Pulmonary artery endothelial cell (primary cell): ENCODE measurements at places on chromosomes 11 and 22.

DNA sequence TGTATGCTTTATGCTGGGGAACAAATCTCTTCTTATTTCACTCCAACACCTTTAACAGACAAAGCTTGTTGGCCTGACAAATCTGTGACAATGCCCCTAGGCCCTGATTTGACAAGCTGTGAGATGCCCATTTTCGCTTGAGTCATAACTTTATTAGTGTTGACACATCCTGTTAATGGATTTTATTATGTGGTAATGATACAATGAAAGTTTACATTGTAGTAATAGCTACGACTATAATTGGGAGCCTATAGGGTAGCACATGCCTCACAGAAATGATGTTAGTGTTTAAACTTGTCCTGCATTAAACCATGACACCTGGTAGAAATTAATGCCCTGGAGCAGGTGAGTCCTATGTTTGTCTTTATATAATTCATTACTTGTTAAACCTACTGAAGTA is 3.3 kb upstream of the MMP10 start:
- DNase-seq = no peak

DNA sequence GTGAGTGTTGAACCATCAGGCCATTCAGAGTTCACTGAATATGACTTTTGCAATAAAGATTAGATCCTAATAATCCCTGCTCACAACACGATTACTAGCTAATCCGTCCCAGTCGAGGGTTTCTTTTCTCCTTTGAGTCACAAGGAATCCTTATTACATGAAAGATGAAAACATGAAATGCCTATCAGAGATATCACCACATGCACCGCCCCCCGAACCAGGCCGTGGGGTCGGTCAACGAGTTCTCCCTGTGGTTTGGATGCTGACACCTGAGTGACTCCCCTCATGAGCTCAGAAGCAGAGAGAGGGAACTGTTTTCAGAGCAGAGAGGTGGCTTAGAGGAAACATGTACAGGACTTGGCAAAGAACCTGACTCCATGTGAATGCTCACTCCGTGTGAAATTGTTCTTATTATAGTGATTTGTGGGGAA is 263.3 kb downstream of the ETS1 start:
- no peak for DNase-seq

DNA sequence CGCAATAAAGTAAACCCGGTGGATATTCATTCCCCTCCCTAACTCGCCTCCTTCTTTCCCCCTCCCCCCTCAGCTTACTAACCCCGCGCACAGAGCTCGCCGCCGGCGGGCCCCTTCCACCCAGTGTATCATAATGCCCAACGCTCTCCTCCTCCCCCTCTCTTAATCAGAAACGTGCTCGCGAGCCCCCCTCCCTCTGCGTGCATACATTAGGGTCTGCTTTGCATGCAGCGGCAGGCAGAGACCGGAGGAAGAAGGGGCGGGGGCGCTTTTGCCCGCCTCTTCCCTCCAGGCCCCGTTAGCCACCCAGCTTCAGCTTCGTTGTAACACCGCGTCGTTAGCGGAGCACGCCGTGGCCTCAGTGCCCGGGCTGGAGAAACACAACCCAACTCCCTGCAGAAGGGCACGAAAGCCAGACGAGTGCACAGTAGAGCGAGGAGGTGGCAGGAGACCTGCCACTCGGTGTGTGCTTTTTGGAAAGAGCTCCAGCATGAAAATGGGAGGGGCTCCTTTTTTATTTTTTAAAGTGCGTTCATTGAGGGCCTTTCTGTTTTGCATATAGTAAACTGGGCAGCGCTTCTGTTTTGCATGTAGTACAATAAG is 901 bp upstream of the KMT2A start:
- DNase-seq = no peak

DNA sequence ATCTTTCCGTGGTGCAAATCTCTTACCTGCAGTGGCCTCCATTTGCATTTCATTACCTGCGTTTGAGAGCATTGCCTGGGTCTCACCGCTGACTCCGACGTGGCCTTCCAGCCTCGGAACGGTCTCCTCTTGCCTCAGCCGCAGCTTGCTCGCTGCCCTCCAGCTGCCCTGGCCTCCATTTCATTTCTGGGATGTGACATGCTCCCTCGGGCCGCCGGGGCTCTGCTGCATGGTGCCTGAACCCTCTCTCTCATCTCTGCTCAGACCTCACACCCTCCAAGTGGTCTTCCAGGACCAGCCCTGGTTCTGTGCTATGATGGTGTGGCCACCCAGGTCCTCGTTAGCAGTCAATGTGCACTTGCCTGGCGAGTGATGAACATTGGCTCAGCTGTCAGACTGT is 229.2 kb downstream of the TBC1D22A start:
- DNase-seq = no peak

- DNase-seq = no peak
Observed at GRCh38 chr22:40029189-40029890, 34.6 kb downstream of the FAM83F start.

- DNase-seq = no peak
Observed at GRCh38 chr22:20027966-20028854, 7.3 kb downstream of the TANGO2 start.

- no peak for DNase-seq
Observed at GRCh38 chr22:37330200-37331033, 48.1 kb downstream of the CYTH4 start.

DNA sequence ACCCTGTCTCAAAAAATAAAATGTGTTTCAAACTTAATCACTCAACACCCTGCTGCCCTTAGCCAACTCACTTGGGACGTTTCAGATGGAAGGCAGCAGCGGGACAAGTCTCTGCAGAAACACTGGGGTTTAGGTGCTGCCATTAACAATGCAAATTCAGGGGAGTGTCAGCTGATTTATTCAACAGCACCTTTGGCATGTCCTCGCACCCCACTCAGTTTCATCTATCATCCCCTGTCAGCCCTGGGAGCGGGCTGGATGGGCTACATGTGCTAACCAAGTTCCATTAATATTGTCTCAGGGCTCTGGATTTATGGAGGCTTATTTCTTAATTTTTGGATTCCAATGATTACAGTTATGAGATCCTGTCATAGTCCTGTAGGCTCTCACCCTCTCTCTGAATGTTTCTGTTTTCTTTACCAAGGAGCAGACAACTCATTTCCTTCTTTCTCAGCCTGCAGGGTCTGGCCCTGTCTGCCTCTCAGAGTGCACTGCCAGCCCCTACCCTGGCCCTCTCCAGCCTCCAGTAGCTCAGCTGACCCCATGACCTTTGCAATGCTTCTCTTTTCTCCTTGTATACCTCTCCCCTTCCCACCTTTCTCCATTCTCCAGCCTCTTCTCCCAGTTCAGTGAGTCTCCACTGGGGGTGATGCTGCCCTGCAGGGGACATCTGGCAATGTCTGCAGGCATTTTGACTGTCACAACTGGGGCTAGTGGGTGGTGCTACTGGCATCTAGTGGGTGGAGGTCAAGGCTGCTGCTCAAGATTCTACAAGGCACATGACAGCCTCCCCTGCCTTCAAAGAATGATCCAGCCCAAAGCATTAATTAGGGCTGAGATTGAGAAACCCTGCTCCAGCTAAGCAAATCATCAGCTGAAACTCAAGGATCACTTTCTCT is 79.0 kb downstream of the APIP start:
- DNase-seq = no peak

DNA sequence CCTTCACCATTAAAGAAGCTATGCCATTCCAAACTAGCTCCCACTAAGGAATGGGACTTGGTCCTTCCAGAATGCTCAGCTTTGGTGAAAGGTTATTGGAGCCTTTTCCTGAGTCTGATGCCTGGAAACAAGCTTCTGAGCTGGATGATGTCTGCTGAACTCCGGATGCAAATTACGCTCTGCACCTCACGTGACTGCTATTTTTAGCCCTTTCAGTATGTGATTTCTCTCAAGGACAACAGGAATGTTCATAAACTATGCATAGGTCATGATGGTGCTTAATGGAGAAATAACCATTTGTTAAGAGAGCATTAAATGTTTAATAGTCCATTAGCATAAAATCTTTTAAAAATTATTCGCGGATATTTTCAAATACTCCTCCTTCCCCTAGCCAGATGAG is 631.4 kb upstream of the KIRREL3 start:
- no peak for DNase-seq

DNA sequence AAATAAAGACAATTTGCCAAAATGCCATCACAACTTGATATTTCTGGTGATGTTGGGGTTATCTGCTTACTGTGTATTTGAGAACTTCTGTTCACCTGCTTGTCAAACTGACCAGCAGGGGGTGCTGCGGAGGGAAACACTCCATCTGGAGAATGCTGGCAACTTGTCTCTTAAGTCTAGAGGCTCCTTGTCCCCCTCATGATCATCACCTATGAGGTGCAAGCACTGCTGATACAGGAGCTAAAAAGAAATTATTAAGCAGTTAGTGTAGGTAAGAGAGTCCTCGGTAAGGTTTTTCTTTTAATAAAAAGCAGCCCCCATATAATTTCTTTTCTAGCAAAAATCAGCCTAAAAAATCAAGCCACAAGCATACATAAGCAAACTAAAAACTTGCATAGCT is 32.7 kb upstream of the GLYATL1B start:
- peak; percentile 1 for DNase-seq

GRCh38 chr22:29090039-29090438 is 17.2 kb downstream of the KREMEN1 start:
- no peak for DNase-seq

DNA sequence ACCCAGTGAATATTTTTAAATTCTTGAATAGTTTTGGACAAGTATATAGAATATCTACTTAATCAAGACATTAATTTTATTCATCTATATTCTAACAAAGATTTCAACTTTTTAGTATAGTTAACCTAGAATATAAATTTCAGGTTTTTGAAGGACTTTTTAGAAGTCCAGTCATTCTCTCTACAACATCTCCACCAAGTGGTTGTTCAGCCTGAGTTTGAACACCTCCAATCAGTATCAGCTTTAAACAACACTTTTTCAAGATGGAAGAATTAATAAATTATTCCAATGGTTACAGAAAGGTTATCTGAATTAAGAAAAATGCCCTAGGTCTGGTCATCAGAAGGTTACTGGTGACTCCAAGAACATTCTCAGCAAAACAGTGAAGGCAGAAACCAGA is 31.8 kb downstream of the EIF3M start:
- DNase-seq = no peak

DNA sequence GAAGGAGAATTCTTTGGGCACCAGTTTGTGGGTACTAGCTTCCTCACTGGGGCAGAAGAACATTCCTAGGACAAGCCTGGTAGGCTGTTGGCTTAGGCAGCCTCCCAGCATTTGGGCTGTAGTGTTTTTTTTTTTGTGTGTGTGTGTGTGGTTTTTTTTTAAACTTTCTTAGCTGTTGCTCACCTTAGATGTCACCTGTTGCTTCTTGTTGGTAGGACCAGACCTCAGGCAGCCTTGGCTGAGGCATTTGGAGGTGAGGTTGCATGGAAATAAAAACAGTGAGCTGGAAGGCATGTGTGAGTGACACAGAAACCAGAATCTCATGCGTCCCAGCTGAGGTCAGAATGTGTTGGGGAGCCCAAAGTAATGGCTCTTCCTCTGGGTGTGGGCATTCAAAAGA is 21.3 kb downstream of the AMPD3 start:
- DNase-seq = no peak

- no peak for DNase-seq
Observed at GRCh38 chr11:6862961-6863360, at the start of gene OR10A2. Gene OR10A2, plus strand, starts transcription at chr11:6863057. Its CDS starts 6,698 bp downstream, at chr11:6869755.
